ENCODE measurements at places on chromosomes 12 and 14. TPM values are rescaled to one million over a fixed set of nuclear protein-coding genes. Genes with fewer than 3 reads are reported as not detected.

GRCh38 chr12:4202487-4202886 lies 71.1 kb upstream of the CCND2 start:
- no peak for DNase-seq

DNA sequence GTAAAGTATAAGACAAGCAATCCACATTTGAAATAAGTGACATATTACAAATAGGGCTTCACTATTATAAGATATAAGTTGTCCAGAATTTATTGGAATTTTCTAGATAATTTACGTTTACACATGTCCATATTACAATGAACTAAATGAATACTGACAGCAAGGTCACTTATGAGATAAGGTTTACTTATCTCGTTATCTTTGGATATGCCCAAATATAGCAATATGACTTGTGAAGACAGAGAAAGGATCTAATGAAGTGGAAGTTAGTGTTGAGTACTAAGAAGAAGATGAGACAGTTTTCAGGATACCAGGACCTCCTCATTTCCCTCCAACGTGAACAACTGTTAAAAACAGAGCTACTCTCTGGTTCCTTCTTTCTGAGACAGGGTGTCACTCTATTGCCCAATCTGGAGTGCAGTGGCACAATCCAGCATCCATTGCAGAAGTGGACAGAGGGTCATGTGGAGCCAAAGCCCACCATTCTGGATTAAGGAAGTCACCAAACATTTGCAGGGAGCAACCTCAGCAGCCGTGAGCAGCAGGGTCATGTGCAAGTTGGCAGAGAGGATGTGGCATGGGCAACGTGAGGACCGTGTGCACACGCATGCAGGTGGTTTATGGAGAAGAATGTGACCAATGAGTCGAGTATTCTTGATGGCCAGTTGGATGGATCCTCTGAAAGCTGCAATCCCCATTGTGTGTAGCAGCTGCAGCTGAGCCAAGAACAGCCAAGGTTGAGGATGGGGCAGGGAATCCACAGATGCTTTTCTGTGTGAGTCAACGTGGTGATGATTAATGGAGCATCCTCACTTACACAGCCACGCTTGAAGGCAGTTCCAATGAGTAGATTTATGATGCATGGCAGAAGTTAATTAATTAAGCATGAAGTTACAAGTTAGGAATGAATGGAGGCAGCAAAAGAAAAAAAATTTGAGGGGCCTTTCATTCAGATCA lies 111.0 kb downstream of the BICD1 start:
- no peak for DNase-seq

Gene RERG
- not detected for total RNA-seq

DNA sequence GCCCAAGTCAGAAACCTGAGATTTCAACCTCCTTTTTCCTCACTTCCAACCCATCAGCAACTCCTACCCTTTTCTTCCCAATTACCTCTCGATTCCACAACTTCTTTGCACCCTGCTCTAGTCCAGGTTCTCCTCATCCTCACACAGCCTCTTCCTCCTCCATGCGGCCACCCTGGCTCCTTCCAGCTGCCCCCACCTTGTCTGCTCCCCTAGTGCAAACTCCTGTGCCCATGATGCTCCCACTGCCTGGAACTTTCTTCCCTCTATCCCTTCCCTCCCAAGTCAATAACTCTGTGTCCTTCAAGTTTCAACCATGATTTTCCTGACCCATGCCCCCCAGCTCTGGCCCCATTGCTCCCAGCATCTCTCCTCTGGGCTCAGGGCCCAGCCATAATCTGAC lies 17.3 kb downstream of the SELPLG start:
- DNase-seq = no peak

GRCh38 chr12:132491761-132492378 lies 1.9 kb downstream of the FBRSL1 start:
- no peak for DNase-seq
